ENCODE measurements at places on chromosomes 5 and 9.

GRCh38 chr9:93830012-93830596 is 125.1 kb downstream of the BARX1 start:
- DNase-seq: no peak

DNA sequence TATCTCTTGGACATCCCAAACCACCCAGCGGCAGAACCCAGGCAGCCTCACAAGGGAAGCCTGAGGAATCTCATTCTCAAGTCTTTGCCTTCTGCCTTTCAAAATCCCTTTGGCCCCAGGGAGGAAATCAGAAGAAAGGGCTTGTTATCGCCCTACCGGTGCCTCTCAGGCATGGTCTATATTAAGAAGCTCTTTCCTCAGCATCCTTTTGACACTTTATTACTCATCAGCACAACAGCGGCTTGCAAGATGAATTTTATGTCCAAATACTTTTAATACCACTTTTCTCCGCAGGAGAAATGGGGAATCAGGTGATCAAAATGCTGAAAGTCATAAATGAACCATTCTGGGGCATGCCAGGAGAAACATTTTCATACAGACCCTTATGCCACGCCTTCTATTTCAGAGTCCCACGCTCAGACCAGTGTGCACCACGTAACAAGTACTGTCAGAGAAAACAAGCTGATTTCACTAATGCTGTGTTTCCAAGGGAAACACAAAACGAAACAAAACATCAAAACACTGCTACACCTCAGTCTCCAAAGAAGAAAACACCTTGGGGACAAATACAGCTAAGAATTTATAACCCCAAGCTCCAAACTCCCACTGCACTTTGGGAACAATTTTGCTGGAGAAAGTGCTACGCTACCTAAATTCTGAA is 30.0 kb downstream of the RAPGEF1 start:
- no peak for DNase-seq

- DNase-seq: no peak
Measured at GRCh38 chr5:72206160-72206559, 98.9 kb downstream of the MAP1B start.

- DNase-seq: no peak
Measured at GRCh38 chr9:136437430-136437829, 2.2 kb downstream of the INPP5E start.

DNA sequence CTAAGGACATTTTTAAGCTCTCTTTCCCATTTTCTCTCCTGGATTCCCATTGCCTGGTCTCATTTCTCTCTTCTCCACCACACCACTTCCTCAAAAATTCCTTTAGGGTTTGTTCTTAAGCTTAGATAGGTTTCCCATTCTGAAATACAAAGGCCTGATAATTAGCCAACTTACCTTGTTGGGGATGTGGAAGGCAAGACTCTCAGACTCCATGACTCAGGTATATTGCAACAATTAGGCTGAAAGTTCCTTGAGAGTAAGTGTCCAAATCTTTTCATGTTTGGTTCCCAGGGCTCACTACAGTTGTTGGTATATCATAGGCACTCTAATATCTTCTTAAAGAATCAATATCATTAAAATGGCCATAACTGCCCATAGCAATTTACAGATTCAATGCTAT is 43.6 kb downstream of the FXN start:
- DNase-seq: no peak

DNA sequence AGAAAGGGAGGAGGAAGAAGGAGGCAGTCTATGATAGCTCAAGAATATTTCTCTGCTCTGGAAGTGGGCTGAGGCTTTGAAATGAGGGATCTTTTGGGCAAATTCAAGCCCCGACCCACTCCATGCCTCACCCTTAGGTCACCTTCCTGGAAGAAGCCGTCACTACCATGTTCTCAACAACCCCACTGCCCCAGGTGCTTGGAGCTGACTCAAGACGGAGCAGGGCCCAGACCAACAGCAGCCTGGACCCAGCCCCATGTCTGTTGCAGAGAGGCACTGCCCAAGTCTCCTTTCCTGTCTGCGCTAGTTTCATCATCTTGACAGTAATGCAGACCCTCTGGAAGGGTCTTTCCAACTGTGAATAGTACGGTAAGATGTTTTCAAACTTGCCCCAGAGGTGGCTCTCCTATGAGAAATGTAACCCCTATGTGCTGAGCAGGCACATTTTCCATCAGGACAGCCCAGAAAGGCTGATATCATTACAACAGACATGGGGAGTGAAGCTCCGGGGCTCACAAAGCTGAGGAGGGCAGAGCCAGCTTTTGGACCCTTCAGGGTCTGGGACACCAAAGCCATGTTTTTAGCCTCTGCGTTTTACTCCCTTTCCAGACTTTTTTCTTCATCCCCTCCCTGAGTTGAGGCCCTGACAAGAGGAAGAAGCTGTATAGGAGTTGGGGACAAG is 128.2 kb upstream of the LARP1 start:
- no peak for DNase-seq

DNA sequence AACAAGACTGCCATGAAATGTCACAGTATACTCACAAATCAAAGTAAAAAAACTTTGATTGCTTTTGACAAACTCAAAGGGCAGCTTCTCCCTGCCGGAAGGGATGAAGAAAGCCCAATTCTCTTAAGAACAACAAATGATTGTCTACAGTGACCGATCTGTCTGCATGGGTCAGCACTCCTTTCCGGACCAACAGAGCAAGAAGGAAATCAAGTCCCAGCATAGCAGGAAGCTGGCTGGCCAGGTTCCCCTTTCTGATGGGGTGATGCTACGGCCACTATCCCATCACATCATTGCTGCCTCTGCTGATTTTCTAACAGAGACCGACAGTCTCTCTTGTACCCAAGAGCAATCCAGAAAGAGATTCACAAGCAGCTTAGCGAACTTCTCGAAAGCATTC is 692 bp downstream of the C1QTNF3 start:
- no peak for DNase-seq

- no peak for DNase-seq
Measured at GRCh38 chr5:166324372-166324771, 1967.1 kb upstream of the WWC1 start.

DNA sequence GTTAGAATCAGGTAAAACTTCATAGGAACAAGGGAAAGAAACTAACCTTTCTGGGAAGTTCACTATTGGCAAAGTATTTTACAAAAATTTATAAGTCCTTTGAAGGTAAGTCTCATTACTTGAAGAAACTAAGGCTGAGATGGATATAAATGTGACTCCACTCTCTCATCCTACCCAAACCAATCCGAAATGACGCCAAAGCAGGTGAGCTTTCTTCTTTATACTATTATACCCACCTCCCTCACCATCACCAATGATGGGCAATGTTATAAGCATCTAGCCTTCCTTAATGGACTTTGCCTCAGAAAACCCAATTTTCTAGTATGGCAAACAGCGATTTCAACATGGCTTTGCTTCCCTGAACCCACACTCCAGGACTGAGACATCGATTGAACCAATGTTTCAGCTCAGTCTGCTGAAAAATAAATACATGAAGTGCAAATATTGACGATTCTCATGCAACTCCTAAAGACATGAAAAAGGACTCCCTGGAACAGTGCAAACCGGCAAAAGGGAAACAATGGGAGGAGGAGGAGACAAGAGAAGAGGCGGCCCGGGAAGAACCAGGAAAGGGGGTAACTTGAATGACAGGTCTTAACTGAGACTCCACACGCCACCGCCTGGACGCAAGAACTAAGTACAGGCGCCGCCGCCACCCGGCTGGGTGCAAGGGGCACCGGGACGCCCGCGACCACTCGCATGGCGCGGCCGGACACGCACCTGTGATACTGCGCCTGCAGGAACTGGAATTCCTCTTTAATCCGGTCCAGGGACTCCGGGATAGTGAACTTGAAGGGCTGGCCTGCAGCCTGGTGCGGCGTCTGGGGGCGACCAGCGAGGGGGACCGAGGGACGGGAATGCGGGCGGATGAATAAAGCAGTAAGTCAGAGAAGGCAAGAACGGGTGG is 2.5 kb downstream of the TLE1 start:
- no peak for DNase-seq

All from activated CD4-positive, alpha-beta T cell treated with anti-CD3 and anti-CD28 coated beads, Interleukin-2, amount 50 U/mL, for 24 hours (primary cell).